ENCODE measurements at places on chromosomes 16 and 17. TPM values are rescaled to one million over a fixed set of nuclear protein-coding genes. Genes with fewer than 3 reads are reported as not detected.

DNA sequence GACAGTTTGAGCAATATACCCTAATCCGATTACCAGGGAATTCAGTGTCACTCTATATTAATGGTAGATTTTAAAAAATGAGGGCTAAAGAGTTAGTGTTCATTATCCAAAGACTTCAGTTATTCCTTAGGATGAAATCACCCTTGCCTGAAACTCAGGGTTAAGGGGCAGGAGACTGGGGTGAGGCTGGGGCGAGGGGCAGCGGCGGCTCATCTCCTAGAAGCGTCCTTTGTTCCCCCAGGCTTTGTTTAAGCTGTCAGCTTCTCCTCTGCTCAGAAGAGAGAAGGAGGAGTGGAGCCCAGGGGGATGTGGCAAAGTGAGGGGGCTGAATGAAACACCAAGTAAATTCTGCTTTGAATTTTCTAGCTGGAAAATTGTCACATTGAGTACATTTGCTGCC lies 117.7 kb upstream of the ELAC2 start:
- H3K27ac ChIP-seq, result no peak overlapping the region
- DNase-seq, result no peak
- no peaks in the 10 kb centered on the region for H3K36me3 ChIP-seq
- no peaks in the 10 kb centered on the region for H3K4me1 ChIP-seq
- H3K27me3 ChIP-seq, result no peaks in the 10 kb centered on the region

AOC2 gene
- 0.68 TPM for total RNA-seq

DNA sequence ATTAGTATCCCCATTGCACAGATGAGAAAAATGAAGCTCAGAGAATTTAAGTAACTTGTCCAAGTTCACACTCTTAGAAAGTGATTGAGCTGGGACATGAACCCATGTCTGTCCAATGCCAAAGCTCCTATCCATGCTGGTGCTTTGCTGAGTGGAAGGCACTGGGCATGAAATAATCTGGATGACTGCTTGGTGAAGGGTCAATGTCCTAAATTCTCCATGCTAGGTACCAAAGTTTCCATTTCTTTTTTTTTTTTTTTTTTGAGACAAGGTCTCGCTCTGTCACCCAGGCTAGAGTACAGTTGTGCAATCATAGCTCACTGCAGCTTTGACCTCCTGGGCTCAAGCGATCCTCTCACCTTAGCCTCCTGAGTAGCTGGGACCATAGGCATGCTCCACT lies 153.6 kb upstream of the ERCC4 start:
- H3K27ac ChIP-seq, result no peak overlapping the region
- no peak for DNase-seq
- H3K4me3 ChIP-seq, result no peak overlapping the region
- H3K36me3 ChIP-seq, result no peaks in the 10 kb centered on the region
- H3K27me3 ChIP-seq, result no peaks in the 10 kb centered on the region
- no peaks in the 10 kb centered on the region for H3K4me1 ChIP-seq

GRCh38 chr17:35539659-35540026 lies 2.2 kb upstream of the SLFN12L start:
- H3K4me1 ChIP-seq, result peaks cover 5% of the 10 kb centered on the region
- DNase-seq, result no peak
- H3K27me3 ChIP-seq, result no peaks in the 10 kb centered on the region
- peak overlapping the region; percentile 40 for H3K4me3 ChIP-seq
- no peaks in the 10 kb centered on the region for H3K36me3 ChIP-seq

Data from thoracic aorta (tissue), 2 donors.